ENCODE measurements at places on chromosomes 7 and 10.
A peak's percentile ranks its signal among the peaks of the same experiment; 100 is the strongest.

DNA sequence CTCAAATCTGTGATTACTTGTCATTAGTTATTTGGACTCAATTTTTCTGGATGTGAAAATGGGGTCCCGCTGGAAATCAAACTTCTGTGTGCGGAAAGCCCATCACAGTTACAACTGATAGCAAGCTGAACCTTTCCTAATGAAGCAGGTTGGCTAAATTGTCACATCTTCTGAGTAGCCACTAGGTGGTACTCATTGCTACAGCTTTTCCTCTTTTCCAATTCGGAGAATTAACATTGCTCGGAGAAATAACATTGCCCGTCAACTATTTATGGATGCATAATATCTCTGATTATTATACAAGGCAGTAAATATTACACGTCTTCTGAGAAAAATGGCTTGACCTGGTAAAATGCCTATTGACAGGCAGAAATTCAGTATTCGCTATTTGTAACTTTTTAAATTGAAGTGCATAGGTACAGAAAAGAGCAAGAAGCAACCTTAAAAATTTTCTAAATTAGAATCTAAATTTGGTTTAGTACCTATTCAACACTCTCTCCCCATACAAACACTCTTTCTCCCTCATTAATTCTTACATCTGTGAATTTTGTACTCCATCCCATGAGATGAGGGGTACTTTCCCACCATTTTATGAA, 17.3 kb upstream of the BLOC1S2 start:
- peak; percentile 48 for DNase-seq

GRCh38 chr7:122790591-122790990, 87.9 kb upstream of the RNF148 start:
- DNase-seq: no peak

- DNase-seq: no peak
Observed at GRCh38 chr10:116915340-116915739, 66.0 kb downstream of the ENO4 start.

GRCh38 chr10:45599021-45599603, 73.5 kb downstream of the ZFAND4 start:
- DNase-seq: no peak

GRCh38 chr10:130954326-130954905, 357.1 kb downstream of the TCERG1L start:
- no peak for DNase-seq

GRCh38 chr7:144063710-144064109, 5.9 kb upstream of the OR2A25 start:
- DNase-seq: no peak

DNA sequence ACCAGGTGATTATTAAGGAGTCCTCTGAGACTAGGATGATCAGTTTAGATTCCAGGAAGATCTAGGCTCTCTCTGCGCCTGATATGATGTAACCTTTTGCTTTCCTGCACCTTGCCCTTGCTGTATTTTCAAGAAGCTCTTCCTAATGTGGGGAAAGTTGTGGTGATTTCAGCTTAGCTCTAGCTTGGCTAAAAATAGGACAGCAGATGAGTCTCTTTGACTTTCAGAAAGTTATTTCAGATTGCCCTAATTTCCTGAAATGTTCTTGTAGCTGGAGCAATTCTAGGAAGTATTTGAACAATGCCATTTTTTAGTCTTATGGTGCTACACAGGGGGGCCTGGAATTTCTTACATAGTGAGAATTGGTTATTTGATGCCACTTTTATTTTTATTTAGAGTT, 3.8 kb downstream of the LCOR start:
- peak; percentile 14 for DNase-seq

GRCh38 chr10:32049113-32049512, 7.1 kb downstream of the KIF5B start:
- no peak for DNase-seq

GRCh38 chr10:78365694-78366093, 332.0 kb downstream of the RPS24 start:
- no peak for DNase-seq

DNA sequence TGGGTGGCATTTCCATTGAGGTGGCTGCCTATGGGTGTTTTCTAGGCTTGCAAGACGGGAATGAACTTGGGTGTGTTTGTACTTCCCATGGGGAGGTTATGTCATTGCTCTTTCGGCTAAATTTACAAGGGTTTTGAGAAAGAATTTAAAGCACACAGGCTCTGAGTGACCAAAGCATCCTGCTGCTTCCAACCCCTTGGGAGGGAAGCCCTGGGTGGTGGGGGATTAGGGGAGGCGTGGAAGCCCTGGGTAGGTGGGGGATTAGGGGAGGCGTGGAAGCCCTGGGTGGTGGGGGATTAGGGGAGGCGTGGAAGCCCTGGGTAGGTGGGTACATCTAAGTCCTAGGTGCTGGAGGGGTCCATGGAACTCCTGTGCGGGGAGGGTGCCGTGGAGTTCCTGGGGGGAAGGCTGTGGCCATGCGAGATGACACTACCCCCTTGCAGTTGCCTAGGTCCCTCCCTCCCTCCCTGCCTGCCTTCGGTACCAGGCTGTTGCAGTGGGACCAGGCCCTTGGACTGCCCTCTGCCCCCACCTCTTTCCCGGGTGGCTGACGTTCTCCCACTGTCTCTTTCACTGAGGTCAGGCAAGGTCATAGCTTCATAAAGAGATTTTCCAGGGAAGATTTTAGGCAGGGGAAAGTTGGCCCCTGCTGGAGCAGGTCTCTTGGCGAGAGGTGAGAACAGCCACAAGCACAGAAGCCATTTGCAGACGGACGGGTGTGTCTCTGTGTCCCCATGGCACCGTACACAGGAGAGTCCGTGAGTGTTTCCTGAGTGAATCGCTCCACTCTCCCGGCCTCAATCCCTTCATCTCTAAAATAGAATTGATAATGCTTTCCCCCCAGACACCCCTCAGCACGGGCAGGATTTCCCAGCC, 19.5 kb downstream of the PRF1 start:
- DNase-seq: no peak

- DNase-seq: no peak
Observed at GRCh38 chr10:91340613-91341362, 69.4 kb upstream of the HECTD2 start.

GRCh38 chr10:90819911-90820310, 37.9 kb downstream of the HTR7 start:
- no peak for DNase-seq

- peak; percentile 32 for DNase-seq
Observed at GRCh38 chr10:83574770-83575169, 564.5 kb upstream of the GHITM start.

DNA sequence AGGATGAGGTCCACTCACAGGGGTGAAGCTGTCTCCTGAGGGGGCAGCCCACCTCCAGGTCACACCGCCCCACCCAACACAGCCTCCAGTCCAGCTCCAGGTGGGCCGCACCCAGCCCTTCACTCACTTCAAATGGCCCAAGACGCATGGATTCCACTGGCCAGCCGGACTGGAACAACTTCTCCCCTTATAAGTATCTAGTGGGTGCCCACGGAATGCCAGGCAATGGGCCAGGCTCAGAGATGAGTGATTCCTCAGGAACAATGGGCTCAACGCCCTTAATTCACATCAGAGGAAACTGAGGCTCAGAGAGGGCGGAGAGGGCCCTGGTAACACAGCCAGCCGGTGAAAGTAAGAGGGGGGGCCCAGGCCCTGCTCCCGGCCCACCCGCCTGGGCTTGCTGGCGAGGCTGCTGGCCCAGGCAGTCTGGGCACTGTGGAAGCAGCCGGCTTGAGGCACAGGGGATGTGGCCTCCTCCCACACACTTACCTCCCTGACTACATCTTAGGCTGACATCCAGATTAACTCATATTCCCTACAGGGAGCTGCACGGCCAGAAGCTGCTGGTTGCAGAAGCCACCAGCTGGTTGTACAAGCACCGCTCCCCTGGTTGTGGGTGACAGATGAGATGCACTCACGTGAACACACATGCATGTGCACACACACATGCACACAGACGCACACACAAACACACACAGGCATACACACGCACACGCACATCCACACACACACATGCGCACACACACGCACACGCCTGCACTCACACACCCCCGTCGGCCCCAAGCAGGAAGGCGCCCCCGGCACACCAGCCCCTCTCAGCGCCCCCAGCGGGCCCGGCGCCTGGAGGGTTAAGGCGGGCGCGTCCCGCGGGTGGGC, 1.0 kb upstream of the FAM20C start:
- no peak for DNase-seq

- no peak for DNase-seq
Observed at GRCh38 chr7:150564006-150564405, 3.2 kb upstream of the GIMAP4 start.

DNA sequence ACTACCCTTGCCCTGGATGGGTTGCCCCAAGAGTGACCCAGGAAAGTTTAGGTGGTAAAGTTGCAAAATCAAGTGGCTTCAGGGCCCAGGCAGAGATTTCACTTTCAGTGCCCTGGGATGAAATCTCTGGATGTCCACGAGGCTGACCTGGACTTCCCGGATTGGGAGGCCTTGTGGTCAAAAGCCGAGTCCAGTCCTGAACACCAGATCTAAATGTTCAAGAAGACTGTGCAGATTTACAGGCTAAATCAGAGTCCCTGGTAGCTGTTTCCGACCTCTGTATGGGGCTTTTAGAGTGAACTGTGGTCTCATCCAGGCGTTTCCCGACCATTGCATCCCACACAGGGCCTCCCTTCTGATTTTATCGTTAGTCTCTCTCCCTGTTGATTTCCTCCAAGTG, 95.3 kb downstream of the WDR11 start:
- no peak for DNase-seq

DNA sequence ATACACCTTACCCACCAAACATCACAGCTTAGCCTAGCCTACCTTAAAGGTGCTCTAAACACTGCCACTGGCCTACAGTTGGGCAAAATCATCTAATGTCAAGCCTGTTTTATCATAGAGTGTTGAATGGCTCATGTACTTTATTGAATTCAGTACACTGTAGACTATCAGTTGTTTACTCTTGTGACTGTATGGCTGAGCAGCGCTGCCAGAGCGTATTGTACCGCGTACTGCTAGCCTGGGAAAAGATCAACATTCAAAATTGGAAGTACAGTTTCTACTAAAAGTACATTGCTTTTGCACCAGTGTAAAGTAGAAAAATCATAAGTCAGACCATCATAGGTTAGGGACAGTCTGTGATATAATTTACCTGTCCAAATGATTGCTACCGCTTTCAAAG, 226.8 kb downstream of the PRPF18 start:
- no peak for DNase-seq

DNA sequence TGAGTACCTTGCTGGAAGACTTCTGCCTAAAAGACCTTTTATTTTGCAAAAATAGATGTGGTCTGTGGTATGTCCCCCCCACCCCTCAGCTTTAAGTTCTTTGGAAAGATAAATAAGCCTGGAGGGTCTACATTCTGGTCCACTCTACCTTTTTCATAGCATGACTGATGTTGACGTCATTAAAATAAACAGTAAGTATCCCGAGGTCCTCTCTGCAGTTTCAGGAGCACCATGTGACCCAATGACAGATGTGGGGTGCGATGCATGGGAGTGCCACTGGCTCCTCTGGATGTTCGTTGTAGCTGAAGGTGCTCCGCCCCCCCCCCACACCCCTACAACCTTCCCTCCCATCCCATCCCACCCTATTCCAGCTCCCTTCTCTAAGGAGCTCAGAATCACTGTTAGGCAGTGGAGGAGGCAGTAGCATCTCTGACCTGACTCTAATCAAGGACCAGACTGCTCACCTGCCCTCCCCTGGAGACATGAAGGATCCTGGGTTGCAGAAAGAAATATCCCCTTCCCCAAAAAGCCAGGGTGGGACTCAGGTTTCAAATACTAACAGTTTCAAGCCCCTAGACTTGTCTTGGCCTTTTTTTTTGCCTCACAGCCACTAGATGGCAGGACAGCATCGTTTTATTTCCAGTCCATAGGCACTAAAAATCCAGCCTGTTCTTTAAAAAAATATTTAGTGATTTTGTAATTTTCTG, 25.1 kb downstream of the CASP7 start:
- peak; percentile 39 for DNase-seq

GRCh38 chr10:22894714-22895113, 33.1 kb upstream of the ARMC3 start:
- DNase-seq: no peak

DNA sequence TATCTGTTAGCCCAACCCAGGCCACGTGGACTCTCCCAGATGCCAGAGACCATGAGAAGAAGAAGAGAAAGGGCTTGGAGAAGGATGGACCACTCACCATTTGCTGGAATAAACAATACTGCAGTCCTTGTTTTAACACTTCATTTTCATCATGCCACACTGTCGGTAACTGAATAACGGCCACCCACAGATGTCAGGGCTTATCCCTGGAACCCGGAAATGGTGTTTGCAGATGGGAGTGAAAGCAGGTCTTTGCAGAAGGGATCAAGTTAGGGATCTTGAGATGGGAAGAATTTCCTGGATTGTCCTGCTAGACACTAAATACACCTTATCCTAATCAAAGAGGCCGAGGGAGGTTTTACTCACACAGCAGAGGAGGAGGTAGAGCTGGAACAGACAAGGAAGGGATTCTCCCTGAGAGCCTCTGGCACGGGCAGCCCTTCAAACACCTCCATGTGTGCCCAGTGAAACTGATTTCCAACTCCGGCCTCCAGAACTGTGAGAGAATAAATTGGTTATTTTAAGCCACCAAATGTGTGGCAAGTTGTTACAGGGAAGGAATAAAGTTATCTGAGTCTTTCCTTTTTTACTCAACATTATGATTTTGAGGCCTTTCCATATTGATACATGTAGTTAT, 56.3 kb upstream of the SFMBT2 start:
- DNase-seq: no peak

GRCh38 chr7:33901847-33902246, 3.5 kb upstream of the BMPER start:
- DNase-seq: no peak

GRCh38 chr7:14886533-14886932, 16.0 kb downstream of the DGKB start:
- no peak for DNase-seq

GRCh38 chr10:110345286-110345685, 40.6 kb upstream of the SMNDC1 start:
- no peak for DNase-seq

- DNase-seq: no peak
Observed at GRCh38 chr7:100115026-100115425, 4.1 kb downstream of the TAF6 start.

DNA sequence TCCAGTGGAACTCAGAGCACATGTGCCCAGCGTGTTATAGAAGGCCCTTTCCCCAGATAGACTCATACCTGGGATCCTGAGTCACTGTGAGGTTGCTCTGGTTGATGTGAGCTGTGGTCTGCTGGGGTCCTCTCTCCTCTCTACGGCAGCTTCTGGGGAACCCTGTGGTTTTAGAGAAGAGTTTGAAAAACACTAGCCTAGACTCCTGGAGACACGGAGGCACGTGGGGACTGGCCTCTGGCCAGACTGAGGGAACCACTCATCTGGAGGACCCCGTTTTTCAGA, 10.3 kb downstream of the ZNF775 start:
- DNase-seq: no peak

GRCh38 chr10:103889121-103889720, 28.8 kb downstream of the STN1 start:
- no peak for DNase-seq

DNA sequence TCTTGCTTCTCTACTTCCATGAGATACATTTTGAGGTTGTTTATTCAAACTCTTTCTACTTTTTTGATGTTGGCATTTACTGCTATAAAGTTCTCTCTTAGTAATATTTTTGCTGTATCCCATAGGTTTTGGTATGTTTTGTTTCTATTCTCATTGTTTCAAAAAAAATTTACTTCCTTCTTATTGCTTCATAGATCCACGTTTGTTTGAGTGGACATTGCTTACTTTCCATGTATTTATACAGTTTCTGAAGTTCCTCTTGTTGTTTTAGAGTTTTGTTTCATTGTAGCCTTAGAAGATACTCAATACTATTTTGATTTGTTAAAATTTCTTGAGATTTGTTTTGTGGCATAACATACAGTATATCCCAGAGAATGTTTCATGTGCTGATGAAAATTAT, 13.7 kb downstream of the TAS2R40 start:
- no peak for DNase-seq

- no peak for DNase-seq
Observed at GRCh38 chr10:102603946-102604345, 40.3 kb upstream of the TRIM8 start.

Data from MM.1S (cell line).